ENCODE measurements at places on chromosomes 1 and 21.

GRCh38 chr1:206524739-206525364 is 17.5 kb downstream of the RASSF5 start:
- no peak for DNase-seq

GRCh38 chr1:15950302-15950701 is 25.6 kb downstream of the ZBTB17 start:
- no peak for DNase-seq

GRCh38 chr1:107803579-107803978 is 161.4 kb downstream of the VAV3 start:
- DNase-seq: no peak

DNA sequence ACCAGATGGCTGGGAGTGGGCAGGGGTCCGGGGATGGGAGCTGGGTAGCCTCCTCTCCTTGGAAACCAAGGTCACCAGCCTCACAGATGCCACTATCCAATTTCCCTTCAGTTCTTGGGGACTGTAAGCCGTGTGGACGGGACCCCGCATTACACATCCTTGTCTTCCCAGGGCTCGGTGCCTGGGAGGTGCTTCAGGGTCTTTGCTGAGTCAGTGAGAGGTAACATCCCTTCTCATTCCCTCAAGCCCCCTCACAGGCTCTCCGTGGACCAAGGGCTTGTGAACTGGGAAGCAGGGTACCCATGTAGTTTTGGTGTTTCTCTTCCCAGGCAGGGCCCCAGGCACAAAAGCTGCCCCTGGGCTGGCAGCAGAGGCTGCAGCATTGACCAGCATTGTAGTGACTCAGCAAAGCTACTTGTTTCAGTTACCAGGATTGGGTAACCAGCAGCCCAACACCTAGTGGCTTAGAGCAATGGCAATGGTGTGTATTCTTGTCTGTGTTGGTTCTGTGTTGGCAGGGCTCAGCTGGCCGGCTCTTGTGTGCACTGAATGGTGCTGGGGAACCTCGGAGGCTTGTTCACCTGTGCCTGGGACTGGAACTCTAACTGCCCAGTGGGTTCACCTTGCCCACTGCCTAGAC is 24.6 kb upstream of the PCBP3 start:
- no peak for DNase-seq

DNA sequence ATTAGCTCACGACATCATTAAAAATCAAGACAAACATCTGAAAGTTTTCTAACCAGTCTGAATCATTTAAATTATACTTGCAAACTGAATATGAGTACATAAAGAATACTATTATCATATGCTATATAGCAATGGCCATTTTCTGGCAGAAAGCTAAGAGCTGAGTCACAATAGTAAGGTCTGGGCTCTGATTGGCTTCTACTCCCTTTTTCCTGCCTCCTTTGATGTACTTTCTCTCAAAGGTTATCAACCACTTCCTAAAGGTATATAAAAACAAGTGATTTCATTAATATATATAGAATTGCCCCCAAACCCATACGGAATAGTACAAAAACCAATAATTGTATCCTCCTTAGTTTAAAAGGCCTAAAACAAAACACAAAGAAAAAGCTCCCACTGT is 7.0 kb downstream of the KCNA3 start:
- DNase-seq: no peak

DNA sequence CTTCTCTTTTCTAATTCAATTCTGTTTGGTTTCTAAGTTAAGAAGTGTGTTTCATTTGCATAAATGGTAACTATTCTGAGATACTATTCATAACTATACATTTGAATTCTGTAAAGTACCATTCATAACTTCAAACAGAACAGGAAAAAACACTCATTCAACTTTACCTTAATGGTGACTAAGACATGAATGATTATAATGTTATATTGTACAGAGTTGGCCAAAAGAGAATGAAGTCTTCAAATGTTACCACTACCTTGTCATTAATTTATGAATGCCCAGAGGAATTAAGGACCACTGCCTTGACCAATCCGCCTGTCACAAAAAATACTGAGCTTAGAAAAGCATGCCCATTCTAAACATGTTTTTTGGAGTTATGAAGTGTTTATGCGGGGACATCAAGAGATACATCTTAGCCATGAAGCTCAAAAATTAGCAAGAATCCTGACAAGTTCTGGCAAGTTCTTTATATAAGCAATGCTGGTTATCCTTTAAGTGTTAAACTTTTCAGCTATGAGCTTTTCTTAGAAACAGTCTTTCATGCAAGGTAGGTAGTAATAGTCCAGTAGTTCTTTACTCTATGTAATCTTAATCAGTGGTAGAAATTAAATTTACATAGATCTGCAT is 7.9 kb downstream of the WASF2 start:
- DNase-seq: no peak

- DNase-seq: no peak
These were observed 27.4 kb upstream of the KCNJ15 start for GRCh38 chr21:38229260-38229877.

GRCh38 chr21:39502631-39503030 is 50.9 kb downstream of the SH3BGR start:
- DNase-seq: no peak

DNA sequence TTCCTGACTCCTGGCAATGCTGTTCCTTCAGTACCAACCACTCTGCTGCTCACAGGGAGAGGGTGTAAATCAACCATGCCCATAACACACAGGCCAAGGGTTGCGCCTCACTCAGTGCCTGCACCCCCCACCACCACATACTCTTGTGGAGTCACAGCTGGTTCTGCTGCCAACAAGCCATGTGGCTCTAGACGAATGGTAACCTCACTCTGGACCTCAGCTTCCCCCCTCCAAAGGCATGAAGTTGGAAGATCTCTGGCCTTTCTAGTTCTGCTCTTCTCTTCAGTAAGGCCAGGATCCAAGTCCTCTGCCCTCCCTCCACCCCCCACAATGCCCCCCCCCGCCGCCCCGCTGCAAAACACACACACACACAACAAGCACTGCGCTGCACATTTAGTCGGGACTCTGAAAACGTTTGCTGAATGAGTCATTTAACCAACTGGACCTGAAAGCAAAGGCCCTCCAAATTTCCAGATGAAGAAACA is 1.7 kb upstream of the GLIS1 start:
- no peak for DNase-seq

Measured in endothelial cell (in vitro differentiated cells).